ENCODE measurements at places on chromosomes 13 and 19. TPM values are rescaled to one million over a fixed set of nuclear protein-coding genes. Genes with fewer than 3 reads are reported as not detected.

The URI1 gene
- 46.6 TPM for polyA plus RNA-seq

The EDNRB gene
- polyA plus RNA-seq, result 0.03 TPM

The LYPD3 gene
- polyA plus RNA-seq, result 29.8 TPM

The NLRP4 gene
- polyA plus RNA-seq, result not detected

The LILRB2 gene
- polyA plus RNA-seq, result not detected

The ZIM2 gene
- polyA plus RNA-seq, result not detected

The B3GNT8 gene
- polyA plus RNA-seq, result 0.93 TPM

- DNase-seq, result peak; percentile 26
Measured at GRCh38 chr13:113350065-113350937, 13.6 kb downstream of the GRTP1 start.

- DNase-seq, result peak; percentile 24
Measured at GRCh38 chr19:53904909-53905308, 4.2 kb upstream of the CACNG7 start.

GRCh38 chr13:105334211-105334610 is 1201.3 kb downstream of the EFNB2 start:
- DNase-seq, result no peak

GRCh38 chr19:34598217-34599155 is 78.5 kb downstream of the SCGB2B2 start:
- DNase-seq, result no peak

DNA sequence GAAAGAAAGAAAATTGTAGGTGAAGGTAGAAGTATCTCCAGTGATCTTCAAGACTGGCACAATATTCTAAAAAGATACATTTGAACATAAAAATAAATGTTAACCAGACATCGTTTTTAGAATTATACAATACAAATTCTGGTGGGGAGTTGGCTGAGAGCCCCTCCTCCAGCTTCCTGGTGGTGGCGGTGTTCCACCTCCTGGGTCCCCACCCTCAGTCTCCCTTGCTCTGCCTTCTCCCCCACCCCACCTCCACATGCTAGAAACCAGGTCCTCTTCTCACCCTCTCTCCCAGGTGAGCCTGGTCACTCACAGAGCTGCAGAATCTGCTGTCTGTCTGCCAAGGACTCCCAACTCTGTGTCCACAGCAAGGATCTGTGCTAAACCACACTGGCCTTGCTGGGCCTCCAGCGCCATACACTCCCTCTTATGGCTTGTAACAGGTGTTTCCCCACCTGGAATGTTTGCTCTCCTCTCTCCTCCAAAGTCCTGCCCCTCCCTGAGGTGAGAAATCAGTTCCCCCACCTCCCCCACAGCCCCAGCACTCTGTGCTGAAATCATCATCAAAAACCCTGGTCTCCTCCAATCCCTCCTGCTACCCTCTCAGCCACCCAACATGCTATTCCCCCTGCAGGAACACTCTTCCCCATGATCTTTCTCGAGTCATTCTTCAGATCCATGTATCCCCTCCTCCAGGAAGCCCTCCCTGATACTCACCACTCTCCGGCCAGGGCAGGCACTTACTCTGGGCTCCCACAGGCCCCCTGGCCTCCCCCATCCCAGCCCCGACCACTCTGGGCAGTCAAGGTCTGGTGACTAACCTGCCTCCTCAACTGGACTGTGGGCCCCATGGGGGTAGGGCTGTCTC is 20.5 kb upstream of the CYP2S1 start:
- no peak for DNase-seq

DNA sequence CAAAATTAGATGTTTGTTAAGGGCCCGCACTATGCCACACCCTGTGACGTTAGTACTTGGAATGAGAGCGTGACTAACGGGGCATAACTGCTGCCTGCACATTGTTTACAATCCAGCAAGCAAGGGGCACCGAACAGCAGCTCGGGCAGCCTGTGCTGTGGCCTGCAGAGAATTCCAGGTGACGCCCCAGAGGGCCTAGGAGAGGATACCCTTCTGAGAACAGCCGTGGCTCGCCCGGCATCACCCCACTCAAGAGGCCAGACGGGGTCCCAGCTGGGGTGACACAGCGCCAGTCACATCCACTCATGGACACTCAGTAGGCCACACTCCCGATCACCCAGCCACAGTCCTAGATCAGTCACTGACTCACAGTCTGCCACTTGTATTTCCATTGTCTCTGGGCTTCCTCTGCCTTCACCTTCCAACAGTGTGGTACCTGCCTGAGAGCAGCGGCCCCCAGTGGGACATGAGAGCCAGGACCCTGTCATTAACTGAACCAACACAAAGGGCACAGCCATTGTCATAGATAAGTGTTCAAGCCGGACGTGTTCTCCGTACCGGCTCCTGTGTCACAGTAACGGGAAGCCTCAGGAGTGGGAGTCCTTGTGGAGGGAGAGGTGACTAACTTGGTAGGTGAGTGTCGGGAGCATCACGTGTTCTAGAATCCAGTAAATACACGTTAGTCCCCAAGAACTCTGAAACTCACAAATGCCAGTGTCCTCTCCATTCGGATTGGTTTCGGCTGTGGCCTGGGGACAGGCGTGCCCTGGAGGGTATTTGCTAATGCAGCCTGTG is 7.5 kb downstream of the ZNF331 start:
- no peak for DNase-seq

- peak; percentile 93 for DNase-seq
Measured at GRCh38 chr19:4914736-4915501, 5.6 kb downstream of the UHRF1 start.

DNA sequence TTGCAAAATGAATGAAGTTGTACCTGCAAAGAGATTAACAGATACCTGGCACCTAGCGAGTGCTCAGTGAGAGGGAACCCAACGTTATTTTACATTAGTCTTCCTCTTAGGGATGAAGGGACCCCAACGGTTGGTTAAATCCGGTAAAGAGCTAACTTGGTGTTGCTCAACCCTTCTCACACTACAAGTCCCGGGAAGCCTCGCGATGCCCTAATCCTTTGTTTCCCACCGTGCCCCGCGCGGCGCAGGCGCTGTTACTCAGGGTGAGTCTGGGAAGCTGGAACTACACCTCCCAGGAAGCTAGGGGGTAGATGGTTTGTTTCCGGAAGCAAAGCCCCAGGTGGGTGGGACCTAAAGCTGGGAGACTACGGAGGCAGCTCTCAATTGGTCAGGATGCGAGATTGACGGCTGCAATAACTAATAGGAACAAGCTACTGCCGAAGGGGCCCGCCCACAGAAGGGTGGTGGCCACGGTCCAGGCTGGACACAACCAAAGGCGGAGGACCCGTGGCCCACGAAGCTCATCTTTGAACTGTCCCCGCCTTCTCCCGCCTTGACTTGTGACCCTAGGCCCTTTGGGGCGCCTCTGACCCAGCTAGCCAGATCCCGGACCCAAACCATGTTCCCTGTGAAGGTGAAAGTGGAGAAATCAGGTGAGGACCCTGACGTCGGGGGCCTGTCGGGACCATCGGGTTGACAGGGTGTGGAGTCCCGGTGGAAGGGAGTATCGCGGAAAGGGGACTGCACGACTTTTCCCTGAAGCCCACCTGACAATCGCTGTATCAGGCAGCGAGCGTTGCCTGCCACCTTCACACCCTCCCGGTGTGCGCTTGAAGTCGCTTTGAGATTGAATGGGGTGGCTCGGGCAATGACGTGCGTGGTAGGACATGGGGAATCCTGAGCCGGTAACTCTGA is at the start of gene LIN37:
TSS of gene LIN37 (plus strand) at position 471 of the 915 bp plus-strand sequence. CDS start at position 620, 149 bp downstream.
- peak; percentile 99 for DNase-seq

- DNase-seq, result no peak
Measured at GRCh38 chr19:35126624-35126959, 8.3 kb downstream of the LGI4 start.

- DNase-seq, result peak; percentile 18
Measured at GRCh38 chr19:48815870-48816501, 5.2 kb upstream of the BCAT2 start.

DNA sequence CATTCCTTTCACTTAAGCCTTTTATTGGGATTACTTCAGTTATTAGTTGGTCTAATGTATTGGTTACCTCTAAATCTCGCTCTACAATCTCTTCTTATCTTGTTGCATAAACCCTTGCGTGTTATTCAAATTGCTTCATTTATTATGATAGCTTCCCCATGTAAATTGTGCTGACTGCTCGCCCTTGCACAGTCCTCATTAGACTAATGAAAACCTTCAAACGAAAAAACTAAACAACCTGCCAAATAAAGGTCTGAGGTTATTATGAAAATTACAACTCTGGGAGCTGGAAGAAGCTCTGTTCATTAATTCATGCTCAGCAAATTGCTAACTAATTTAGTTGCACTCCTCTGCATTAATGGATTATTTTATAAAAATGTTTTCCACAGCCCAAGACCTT is 320.1 kb downstream of the DACH1 start:
- DNase-seq, result no peak

GRCh38 chr13:46320406-46320805 is 66.6 kb downstream of the RUBCNL start:
- DNase-seq, result no peak

DNA sequence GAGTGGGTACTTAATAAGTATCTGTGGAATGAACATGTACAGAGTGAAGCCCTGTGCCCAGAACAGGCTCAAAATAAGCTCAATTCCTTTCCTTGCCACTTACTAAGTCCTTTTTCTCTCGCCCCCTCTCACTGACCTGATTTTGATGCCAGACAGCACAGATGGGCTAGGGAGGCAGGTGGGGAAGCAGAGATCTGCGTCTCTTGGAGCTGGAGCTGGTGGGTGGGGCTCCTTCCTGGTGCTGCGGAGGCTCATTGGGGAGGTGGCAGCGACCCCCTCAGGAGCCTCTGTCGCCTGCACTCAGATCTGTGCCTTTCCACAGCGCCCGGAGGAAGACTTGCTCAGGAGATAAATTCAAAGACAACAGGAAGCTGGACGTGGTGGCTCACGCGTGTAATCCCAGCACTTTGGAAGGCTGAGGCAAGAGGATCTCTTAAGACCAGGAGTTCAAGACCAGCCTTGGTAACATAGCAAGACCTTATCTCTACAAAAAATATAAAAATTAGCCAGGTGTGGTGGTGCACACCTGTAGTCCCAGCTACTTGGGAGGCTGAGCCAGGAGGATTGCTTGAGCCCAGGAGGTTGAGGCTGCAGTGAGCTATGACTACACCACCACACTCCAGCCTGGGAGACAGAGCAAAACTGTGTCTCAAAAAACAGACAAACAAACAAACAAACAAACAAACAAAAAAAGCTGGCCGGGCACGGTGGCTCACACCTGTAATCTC is 14.6 kb downstream of the AKT2 start:
- no peak for DNase-seq

GRCh38 chr13:24764276-24764630 is 284 bp downstream of the RNF17 start:
- DNase-seq, result no peak

- no peak for DNase-seq
Measured at GRCh38 chr13:77375560-77376108, 48.7 kb upstream of the MYCBP2 start.

- no peak for DNase-seq
Measured at GRCh38 chr19:48111280-48111679, 663 bp upstream of the PLA2G4C start.

- no peak for DNase-seq
Measured at GRCh38 chr13:52025475-52026245, 1.2 kb downstream of the UTP14C start.

GRCh38 chr13:92164822-92165221 is 766.4 kb downstream of the GPC5 start:
- DNase-seq, result no peak

- DNase-seq, result peak; percentile 68
Measured at GRCh38 chr13:107835339-107836018, 379.9 kb downstream of the LIG4 start.

GRCh38 chr13:30607908-30608307 is 9.8 kb upstream of the USPL1 start:
- DNase-seq, result peak; percentile 38

DNA sequence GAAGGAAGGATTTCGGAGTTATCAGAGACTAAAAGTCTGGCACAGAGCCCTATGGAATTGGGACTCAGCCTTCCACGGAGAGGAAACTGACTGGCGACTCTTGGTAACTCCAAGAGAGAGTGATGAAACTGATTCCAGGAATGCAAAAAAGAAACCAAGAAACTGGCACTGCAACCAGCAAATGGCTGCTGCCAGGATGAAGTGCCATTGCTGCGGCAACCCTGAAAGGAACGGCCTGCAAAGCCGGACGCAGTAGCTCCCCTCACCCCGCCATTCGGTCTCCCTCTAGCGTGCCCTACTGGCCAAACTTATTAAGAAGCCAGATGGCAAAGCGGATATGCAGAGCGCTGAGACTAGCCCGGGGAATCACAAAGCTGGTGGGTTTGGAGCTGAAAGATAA is 236.0 kb downstream of the PCDH9 start:
- peak; percentile 66 for DNase-seq

DNA sequence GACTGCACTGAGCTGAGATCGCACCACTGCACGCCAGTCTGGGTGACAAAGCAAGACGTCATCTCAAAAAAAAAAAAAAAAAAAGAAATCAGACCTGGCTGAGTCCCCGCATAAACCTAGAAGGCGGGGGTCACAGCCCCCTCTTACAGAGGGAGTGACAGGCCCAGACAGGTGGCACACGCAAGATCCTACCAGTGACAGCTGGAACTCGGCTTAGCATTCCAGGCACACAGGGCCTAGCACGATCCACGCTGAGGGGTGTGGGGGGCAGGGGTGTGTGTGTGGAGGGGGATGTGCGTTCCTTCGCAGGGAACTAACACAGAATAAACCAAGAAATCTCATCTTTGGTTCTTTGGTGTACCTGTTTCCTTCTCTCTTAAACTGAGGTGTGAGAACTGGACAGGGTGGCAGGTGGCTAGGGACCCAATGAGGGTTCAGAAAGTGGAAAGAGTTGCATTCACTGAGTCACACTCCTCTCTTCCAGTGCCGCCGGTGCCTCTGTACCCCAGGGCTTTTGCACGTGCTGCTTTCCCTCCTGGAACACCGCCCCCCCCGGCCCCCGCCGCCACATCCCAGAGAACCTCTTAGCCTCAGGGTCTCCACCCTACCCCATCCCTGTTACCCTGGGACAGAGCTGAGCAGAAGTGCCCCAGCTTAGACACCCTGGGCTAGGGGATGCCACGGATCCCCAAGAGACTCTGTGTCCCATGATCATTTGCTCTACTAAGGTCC is 5.0 kb downstream of the SGTA start:
- DNase-seq, result no peak

GRCh38 chr13:30376426-30377311 is 45.6 kb upstream of the UBE2L5 start:
- peak; percentile 9 for DNase-seq

DNA sequence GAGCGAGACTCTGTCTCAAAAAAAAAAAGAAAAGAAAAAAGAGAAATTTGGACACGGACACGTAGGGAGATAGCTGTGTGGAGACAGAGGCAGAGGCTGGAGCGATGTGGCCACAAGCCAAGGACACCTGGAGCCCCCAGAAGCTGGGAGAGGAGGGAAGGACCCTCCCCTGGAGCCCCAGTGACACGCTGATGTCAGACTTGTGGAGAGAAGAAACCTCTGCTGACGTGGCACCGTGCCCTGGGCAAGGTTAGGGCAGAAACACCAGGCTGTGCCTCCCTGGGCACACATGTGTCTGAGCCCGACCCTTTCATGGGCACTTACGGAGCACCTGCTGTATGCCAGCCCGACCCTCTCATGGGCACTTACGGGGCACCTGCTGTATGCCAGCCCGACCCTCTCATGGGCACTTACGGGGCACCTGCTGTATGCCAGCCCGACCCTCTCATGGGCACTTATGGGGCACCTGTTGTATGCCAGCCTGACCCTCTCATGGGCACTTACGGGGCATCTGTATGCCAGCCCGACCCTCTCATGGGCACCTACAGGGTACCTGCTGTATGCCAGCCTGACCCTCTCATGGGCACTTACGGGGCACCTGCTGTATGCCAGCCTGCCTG is 17.8 kb downstream of the ARID3A start:
- no peak for DNase-seq

- no peak for DNase-seq
Measured at GRCh38 chr19:9936326-9937000, at the start of gene OLFM2. TSS of gene OLFM2 (minus strand) at chr19:9936515. CDS start at chr19:9936366, 149 bp downstream.

Measured in mammary epithelial cell (primary cell).